WTC11 (cell line): ENCODE measurements at places on chromosomes 5 and 9.

DNA sequence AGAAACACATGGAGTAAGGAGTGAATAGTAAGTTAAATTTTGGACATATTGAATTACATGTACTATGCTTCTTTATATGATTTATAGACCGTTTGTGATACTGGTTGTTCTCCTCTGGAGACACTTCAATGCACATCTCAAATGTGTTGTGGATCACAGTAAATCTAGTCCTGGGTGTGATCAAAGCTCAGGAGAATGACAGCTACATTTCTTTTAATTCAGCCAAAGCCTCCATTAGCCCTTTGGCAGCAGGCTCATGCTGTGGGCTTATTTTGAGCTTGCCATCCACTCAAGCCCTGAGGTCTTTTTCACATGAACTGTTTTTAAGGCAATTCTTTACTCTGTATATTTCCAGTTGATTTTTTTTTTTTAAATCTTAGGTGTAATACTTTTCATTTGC is 34.6 kb upstream of the ACTBL2 start:
- no peak for DNase-seq

- no peak for DNase-seq
Measured at GRCh38 chr9:86443992-86444391, 89.8 kb upstream of the TUT7 start.

DNA sequence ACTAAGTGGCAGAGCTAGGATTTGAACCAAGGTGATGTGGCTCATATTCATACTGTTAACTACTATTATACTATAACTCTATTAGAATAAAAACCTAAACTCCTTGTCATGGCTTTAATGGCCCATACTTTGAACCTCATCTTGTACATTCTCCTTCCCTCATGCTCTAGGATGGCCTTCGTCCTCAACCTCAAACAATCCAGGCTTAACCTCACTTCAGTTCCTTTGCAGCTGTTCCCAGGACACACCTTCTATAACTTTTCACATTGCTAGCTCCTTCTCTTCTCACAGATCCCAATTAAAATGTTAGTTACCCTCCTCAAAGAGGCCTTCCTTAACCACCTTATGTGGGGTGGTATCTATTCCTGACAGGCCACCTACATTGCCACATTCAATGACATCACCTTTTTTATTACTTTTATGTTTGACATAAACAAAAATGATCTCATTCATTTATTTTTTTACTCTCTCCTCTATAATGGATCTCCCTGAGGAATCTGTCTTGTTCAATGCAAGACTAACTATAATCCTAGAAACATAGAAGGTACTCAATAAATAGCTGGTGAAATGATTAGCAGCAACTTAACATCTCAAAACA is 53.7 kb downstream of the CEP120 start:
- DNase-seq = no peak

DNA sequence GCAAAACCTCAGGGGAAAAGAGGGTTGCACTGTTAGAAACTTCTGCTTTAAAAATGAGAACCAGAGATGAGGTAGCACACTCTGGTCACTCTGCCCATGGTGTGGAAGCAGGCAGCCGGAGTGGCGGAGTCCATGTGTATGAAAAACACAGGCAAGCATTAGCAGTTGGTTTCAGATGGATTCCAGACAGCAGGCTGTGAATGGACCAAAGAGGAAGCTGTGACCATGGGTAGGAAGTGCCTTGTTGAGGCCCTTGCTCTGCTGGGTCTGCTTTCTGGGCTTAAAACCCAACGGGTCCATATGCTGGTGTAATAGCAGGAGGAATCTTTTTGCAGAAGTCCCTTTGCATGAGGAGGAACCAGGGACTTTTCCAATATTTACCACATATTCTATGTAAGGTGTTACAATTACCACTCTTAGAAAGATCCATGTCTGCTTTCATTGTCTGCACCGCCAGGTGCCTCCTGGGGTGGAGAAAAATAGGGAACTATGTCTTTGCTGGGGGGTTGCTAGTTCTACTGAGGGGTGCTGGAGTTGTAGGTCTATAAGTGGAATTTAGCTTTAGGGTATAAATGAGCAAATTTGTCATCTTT is 77.0 kb downstream of the ANKRD55 start:
- DNase-seq = no peak

DNA sequence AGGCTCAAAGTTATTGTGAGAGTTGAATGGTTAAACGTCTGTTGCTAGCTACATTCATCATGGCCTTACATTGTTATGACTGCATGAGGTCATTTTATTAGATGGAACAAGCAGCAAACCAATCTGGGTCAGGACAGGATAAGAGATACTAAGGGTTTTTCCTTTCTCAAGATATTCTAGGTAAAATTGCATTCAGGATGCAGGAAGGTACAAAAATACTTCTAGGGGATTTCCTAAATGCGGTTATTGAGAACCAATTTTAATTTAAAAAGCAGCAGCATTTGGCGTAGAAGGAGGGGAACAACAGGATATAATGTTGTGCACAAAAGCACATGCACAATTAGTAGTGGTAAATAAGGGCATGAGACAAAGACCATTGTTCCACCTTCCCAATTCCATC is 39.2 kb upstream of the LURAP1L start:
- no peak for DNase-seq

DNA sequence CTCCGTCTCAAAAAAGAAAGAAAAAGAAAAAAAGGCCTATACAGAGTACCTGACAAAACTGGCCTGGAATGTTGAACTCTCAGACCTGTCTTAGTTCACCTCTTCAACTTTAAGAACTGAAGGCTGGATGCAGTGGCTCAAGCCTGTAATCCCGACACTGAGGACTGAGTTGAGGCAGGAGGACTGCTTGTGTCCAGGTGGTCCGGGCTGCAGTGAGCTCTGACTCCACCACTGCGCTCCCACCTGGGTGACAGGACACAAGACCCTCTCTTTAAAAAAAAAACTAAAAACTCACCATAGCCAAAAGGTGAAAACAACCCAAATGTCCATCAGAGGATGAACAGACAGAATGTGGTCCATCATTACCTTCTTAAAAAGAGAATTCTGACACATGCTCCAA is 6.4 kb downstream of the MRPL41 start:
- no peak for DNase-seq

DNA sequence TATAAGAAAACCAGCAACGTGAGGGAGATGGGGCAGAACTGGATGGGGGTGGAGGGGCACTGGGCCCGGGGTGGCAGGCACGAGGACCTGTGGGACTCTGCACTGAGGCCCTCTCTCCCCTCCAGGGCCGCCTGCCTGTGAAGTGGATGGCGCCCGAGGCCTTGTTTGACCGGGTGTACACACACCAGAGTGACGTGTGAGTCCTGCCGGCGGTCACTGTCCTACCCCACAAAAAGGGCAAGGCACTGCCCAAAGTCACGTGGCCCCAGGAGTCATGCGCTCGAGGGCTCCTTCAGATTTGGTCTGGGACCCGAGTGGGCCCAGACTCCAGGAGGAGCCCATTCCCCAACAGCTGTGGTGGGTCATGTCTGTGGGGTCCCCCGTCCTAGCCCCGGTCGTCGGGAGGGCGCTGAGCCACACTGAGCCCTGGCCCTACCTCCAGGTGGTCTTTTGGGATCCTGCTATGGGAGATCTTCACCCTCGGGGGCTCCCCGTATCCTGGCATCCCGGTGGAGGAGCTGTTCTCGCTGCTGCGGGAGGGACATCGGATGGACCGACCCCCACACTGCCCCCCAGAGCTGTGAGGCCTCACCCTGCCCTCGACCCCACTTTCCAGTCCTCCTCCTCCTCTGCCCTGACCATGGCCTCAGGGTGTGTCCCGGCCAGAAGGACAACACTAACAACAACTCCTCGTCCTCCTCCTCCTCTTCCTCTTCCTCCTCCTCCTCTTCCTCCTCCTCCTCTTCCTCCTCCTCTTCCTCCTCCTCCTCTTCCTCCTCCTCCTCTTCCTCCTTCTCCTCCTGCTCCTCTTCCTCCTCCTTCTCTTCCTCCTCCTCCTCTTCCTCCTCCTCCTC is 9.7 kb downstream of the FGFR4 start:
- no peak for DNase-seq

GRCh38 chr5:95669540-95669939 is 13.3 kb downstream of the SPATA9 start:
- no peak for DNase-seq

- no peak for DNase-seq
Measured at GRCh38 chr5:67170767-67171166, 25.8 kb downstream of the CD180 start.

DNA sequence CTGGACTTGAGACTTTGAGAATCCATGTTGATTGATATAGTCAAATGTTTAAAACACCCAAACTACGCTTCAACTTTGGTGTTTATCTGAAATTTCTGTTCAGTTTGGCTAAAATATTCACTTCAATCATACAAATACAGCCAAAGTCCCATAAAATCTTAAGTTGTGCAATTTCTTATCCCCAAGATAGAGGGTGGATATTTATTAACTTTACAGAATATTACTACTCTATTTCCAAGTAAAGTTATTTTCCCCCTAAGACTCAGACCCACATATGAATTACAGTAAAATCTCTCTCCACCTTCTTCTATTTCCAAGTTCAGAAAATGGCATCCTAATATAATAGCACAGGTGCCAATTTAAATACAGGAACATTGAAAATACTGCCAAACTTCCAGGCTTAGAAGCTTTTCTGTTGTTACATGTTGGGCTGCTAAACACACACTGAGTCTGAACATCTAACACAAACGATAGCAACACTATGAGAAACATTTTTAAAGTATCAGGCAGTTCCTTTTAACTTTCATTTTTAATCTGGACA is 290.3 kb downstream of the EBF1 start:
- DNase-seq = no peak

- DNase-seq = peak; percentile 5
Measured at GRCh38 chr9:135338546-135338945, 141.0 kb upstream of the PPP1R26 start.
